ENCODE measurements at places on chromosomes 5 and 9.

DNA sequence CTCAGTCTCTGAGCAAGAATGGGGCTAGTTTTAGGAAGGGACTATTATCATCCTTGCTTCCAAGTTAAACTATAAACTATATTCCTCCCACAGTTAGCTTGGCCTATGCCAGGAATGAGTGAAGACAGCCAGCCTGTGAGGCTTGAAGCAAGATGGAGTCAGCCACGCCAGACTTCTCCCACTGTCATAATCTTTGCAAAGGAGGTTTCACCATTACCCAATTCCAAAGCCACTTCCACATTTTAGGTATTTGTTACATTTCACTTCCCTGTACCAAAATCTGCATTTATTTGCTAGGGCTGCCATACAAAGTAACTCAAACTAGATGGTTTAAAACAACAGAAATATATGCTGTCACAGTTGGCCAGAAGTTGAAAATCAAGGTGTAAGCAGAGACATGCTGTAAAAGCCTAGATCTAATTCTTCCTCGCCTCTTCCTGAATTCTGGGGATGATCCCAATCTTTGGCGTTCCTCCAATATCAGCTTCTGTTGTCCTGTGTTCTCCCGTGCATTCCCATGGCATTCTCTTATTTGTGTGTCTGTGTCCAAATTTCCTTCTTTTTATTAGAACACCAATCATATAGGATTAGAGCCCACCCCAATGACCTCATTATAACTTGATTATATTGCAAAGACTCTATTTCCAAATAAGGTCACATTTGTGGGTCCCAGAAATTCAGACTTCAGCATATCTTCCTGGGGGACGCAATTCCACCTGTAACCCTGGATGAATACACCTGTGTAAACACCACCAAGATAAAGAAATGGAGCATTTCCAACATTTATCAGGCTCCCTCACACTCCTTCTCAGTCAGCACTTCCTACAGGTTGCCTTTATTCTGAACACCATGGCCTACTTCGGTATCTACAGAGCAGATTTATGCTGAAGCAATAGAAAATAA lies 126.8 kb downstream of the GCNT1 start:
- no peak for DNase-seq

DNA sequence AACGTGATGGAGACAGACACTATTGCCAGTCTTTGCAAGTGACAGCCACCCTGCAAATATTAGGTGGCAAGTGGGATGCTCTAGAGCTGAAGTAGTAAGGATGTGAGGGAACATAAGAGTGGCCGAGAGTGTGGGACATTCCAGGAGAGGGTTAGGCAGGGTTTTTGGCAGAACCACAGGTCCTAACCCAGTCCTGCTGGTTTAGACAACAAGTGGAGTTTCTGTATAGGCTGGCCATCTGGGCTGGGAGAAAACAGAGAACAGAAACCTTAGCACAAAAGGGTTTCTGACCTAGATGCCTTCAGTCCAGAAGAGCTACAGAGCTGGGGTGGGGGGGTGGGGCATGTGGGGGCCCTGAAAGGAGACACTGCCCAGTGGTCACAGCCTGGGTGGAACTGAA lies 107.4 kb downstream of the TMEM174 start:
- no peak for DNase-seq

- DNase-seq: no peak
Measured at GRCh38 chr9:119934497-119934896, 565.3 kb upstream of the BRINP1 start.

GRCh38 chr5:42772265-42772993 lies 15.8 kb downstream of the CCDC152 start:
- no peak for DNase-seq

DNA sequence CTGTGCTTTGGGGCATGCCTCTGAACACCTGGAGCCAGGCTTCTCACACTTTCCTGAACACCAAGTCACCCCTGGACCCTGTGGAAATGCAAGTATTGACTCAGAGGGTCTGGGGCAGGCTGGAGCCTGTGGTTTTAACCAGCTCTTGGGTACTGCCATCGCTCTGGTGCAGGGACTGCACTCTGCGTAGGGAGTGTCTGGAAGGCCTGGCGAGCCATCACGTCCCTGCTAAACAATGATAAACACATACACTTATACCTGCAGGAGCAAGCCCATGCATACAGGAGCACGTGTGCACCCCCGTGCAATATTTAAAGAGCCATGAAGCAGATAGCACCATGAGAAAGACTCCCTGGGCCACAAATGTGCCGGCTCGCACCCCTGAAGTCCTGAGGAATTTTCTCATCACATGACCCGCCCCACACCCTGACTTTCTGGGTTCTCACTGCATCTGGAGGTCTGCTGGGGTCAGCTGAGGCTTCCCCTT lies 267.7 kb downstream of the GADD45G start:
- DNase-seq: no peak

DNA sequence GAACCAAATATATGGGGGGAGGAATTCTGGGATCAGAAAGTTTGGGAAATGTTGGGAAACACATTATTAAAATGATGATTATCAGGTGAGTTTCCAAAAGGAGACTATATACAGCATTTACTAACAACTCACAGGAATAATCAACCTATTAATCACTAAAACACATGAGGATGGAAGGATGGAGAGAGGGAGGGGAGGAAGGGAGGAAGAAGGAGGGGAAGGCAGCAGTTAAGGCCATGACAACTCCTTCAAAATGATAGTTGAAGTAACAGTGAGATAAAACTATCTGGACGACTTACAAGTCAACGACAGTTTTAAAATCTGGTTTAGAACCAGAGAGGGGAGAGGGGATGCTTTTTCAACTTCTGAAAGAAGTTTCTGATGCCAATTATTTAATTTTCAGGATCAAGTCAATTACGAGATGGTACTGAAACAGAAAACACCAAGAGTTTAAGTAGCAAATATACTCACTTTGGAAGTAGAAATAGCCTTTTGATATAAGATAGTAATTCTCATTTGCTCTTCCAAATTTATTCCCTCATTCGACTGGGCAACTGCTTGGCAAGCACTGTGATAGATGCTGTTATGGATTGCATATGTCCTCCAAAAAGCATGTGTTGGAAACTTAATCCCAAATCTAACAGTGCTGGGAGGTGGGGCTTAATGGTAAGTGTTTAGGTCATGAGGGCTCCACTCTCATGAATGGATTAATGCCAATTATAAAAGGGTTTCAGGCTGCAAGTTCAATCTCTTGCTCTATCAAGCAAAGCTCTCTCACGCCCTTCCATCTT lies 30.4 kb downstream of the FBXW11 start:
- DNase-seq: no peak

GRCh38 chr5:73831066-73831465 lies 205.1 kb downstream of the ARHGEF28 start:
- DNase-seq: no peak

- no peak for DNase-seq
Measured at GRCh38 chr5:11873587-11873986, 30.7 kb downstream of the CTNND2 start.

GRCh38 chr9:5909976-5910375 lies 19.3 kb downstream of the MLANA start:
- peak; percentile 44 for DNase-seq

- peak; percentile 53 for DNase-seq
Measured at GRCh38 chr9:72674961-72675360, 153.6 kb downstream of the TMC1 start.
